Uterus (tissue), 4 donors: ENCODE measurements at places on chromosomes 7 and 10.

GRCh38 chr10:110723224-110723891, 79.2 kb downstream of the RBM20 start:
- DNase-seq = no peak

DNA sequence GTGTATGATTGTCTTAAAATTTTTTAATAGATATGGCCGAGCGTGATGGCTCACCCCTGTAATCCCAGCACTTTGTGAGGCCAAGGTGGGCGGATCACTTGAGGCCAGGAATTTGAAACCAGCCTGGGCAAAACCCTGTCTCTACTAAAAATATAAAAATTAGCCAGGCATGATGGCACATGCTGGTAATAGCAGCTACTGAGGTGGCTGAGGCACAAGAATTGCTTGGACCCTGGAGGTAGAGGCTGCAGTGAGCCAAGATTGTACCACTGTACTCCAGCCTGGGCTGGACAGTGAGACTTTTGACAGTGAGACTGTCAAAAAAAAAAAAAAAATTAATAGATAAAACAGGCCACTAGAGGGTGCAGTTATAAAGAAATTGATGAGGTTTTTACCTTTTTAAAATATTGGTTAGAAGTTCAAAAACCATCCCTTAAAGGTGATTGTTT, 20.5 kb downstream of the NOM1 start:
- no peak for DNase-seq

DNA sequence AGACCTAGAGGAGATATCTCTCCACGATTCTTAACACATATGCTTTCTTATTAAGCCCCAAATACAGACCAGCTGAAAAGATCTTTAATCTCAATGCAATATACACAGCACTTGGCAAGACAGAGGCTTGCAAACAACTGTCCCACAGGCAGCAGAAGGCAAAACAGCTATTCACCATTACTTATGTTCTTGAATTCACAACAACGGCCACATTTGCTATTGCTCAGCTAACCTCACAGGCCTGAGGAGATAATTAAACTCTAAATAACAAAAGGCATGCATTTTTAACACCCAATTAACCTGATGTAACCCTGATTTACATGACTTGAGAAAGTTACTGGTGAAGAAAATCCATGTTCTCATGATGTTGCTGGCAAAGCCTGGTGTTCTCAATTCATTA, 216.4 kb downstream of the CRPPA start:
- no peak for DNase-seq

- no peak for DNase-seq
Observed at GRCh38 chr7:77837275-77837674, 38.7 kb downstream of the PHTF2 start.

DNA sequence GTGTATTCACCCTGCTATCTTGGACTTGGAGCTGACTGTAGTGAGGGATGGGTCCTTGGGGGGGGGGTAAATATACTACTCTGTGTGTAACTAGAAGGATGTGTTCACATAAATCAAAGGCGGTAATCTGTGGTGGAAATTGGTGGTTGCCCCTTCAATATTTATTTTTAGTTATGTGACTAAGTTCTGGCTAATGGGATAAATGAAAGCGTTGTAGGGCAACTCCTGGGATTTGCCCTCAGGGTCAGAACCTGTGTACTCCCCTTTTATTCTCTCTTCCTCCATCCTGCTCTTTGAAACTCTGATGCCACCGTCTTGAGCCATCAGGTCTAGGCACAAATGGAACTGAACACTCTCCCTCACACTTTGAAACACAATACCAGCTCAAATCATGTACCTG, 24.3 kb upstream of the ST7 start:
- DNase-seq = no peak

DNA sequence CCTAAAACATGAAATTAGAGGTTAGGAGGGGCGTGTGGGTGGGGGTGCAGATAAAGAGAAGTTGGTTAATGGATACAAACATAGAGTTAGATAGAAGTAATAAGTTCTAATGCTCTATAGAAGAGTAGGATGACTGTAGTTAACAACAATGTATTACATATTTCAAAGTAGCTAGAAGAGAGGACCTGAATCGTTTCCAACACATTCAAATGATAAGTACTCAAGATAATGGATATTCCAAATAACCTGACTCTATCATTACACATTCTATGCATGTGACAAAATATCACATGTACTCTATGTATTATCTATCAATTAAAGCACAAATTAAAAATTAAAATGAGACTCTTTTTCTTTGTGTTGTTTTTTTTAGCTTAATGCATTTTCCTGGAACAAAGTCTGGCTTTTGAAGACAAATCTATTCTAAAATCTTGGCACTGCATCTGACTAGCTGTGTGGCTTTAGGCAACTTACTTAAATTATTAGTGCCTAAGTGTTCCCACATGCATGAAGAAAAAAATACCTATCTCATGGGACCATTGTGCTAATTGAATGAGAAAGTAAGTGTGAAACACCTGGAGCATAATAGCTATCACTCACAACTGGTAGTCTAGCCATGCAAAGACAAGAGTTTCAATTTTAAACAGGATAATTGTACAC, 75.7 kb downstream of the SEMA3C start:
- no peak for DNase-seq

DNA sequence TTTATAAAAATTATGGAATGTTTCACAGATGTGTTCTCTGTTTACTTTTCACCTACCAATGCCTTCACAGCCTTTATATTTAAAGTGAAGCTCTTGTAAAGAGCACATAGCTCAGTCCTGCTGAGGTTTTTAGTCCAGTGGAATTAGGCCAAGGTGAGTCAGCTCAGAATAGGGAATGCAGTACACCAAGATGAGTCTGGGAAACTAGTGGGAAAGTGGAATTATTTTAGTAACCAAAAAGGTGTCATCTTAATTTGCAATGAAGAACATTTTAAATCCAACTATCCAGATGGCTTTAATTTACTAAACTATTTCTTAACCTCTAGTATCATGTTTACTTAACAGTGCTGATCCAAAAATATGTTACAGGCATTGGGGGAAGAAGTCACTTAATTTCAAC, 236.3 kb upstream of the CTBP2 start:
- DNase-seq = no peak

DNA sequence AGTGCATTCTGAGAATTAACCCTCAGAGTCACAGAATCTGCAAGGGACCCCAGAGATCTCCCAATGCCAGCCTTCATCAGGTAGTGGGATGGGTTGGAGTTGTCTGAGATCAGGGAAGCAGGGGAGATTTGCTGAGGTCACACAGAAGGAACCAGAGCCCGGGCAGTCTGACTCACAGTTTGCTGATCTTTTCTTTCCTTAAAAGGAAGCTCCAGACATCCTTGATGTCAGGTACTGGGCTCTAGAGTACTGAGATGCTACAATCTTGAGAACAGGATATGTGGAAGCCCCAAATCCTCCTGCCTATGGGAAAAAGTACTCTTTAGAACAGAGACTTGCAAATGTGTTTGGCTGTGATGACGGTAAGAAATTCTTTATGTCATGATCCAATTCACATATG, 706 bp downstream of the TBATA start:
- DNase-seq = no peak

DNA sequence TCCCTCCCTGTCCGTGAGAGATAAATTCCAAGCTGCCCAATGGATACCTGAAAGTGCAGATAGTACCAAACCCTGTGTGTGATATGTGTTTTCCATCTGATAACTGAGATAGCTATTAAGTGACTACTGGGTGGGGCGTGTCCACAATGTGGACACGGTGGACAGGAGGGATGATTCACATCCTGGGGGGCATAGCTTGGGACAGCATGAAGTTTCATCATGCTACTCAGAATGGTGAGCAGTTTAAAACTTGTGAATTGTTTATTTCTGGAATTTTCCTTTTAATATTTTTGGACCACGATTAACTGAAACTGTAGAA, 158.6 kb downstream of the CREB5 start:
- DNase-seq = no peak

DNA sequence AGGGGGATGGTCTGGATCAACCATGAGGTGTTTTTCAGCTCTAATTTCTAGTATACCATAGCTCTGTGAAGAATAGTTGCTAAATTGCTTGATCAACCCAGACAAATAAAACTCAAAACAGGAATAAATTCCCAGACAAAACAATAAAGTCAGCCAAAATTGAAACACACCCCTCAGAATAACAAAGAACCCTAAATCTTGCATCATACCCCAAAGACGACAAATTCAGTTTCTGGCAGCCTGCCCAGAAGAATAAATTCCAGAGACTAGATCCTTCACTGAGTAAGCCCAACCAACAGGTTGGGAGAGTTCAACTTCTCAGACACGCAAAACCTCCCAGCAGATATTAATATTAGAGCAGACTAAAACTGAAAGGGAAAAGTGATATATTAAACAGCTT, 11.2 kb upstream of the SEM1 start:
- DNase-seq = no peak

DNA sequence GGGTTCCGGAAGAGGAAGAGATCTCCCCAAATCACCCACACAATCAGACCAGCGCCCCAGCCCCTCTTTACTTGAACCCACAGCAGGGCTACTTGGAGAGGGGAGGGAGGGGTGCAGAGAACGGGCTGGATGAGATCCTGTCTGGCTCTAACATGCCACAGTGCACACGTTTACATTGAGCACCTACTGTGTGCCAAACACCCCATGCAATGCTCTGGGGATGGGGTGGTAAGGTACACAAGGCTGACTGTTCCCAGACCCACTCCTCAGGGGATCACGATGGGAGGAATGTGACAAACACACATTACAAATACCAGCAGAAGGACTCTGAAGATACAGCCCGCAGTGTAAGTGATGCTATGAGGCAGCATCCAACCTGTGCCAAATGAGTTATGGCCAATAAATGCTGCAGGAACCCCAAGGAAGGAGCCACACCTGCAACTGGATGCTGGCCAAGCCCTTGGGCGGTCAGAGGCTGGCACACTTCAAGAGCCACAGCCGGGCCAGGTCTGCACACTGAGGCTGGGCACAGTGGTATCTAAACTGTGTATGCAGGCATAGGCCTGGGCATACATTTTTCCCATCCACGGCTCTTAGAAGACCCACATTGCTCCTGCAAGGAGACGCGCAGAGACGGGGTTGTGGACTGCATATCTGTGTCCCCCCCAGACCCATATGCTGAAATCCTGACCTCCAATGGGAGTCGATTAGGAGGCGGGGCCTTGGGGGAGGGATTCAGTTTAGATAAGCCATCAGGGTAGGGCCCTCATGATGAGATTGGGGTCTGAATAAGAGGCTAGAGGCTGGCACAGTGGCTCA, 6.4 kb downstream of the SPOCK2 start:
- no peak for DNase-seq

DNA sequence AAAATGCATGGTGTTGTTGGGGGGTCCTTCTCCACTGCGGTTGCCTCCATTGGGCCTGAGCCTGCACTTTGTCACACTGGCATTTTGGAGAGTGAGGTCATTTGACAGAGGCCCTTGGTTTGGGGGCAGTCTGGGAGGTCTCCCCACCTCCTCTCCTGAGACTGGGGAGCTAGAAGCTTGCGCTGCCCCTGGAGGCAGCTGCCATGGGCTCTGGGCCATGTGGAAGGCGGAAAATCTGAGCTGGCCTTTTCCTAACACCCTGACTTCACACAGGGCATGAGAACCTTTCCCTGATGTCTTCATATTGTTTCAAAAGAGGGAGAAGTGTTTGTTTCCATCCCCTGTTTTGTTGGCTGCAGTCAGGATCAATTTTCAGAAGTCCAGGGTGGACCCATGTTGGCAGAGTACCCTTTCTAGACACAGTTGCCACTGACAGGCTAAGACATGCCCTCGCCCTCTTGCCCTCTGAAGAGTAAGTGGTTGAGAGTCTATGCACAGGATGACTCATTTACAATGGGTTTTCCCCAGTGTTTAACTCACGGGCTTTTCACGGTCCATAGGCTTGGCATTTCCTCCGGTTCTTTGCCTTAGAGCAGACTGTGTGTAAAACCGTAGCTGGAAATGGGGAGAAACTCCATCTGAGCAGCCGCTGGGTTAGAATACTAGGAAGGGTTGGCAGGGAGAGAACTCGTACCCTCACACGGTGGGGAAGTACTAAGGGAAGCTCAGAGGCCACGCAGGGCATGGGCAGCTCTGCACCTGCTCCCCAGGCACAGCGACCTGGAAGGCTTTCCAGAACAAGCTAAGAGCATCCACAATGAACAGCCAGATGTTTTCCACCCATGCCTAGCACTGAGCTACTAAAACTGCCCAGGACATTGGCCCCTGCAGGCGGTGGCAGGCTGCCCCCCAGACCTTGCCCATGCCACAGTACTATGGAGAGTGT, 655.0 kb downstream of the SDK1 start:
- no peak for DNase-seq

DNA sequence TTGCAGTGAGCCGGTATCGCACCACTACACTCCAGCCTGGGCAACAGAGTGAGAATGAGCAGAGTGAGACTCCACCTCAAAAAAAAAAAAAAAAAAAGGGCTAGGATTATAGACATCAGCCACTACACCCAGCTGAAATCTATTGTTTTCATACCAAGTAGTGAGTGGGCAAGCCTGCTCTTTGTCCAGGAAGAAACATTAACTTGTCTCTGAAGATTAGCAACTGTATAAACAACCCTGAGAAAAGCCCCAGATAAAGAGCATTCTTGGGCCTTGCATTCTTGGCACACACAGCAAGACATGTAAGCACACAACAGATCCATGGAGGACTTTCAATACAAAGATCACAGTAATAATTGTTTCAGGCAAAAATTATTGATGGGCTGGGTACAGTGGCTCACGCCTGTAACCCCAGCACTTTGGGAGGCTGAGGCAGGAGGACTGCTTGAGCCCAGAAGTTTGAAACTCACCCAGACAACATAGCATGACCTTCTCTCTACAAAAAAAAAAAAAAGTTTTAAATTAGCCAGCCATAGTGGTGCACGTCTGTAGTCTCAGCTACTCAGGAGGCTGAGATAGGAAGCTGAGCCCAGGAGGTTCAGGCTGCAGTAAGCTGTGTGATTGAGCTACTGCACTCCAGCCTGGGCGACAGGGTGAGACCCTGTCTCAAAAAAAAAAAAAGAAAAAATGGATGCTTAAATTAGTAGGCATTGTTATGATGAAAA, 4.4 kb downstream of the PSPH start:
- DNase-seq = no peak

DNA sequence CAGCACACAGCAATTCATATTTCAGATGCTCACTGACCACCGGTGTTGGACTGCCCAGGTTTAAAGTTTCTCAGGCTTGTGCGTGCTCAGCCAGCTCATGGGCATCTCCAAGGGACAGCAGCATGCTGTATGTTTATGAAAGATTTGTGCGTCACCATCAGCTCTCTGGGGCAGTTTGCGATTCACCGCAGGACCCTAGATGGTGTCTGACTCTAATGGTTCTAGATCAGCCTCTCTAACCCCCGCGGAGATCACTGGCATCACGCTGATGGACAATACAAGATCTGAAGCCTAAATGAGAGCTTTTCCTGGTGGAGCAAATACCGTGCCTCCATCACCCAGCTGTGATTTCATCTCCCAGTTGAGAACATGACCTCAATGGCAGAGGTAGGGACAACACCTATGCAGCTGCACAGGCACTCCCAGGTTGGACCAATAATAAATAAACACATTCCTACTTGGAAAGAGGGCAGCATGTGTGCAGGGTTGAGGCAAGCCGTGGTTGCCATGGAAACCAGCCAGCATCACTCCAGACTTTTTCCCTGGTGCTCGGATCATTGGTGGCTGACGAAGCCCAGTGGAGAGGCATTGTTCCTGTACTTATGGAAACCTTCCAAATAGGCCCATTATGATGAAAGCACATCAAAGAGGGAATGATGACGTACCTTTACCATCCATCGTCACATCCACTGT, 253.6 kb downstream of the KCNMA1 start:
- DNase-seq = no peak
